ENCODE measurements at places on chromosomes 16 and 17.

DNA sequence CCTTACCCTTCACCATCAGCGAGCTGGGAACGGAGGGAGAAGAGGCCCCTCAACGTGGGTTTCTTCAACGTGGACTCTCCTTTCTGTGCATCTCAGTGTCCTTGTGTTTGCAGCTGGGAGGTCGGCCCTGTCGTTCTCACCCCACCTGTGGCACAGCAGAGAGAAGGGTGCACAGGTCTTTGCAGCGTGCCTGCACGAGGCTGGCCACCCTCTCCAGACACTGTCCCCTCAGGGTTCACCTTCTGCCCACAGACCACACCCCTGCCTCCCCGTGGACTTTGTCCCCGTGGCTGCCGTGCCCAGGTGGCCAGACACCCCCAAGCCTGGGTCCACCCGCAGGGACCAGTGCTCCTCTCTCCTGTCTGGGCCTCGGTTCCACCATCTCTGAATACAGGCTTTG, 7.3 kb upstream of the WDR45B start:
- DNase-seq: no peak

DNA sequence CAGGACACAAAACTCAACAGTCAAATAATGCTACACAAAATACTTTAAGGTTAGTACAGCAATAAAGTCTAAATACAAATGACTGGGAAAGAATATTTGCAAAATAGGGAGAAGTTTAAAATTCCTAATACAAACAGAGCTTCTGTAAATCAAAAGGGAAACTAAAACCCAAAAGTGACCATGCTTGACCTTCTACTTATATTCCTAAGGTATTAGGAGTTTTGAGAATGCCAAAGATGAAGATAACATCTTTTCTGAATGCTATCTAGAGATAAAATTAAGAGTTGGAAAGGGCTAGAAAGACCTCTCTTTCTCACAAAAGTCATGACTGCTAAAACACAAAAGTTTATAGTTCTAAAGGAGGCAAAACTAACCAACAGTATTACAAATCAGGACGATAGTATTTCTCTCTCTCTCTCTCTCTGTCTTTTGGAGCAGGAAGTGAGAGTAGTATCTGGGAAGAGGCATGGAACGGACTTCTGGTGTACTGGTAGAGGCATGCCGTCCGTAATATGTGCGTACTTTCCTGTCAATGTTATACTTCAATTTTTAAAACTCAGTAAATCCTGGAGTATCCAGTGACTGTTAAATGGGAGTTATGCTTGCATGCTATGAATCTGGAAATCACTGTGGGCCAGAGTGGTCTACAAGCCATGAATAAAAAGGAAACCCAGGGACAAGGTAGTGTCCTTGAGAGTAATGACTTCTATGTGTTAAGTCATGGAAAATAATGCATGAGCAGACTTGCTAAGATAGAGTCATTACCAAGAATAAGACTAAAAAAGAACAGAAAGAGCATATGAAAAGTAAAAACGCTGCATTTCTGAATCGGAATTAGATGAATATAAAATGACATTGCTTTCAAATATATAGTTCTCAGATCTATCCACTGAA, 49.7 kb upstream of the ANKFY1 start:
- DNase-seq: no peak

- DNase-seq: no peak
Measured at GRCh38 chr16:72915331-72915730, 132.6 kb downstream of the ZFHX3 start.

DNA sequence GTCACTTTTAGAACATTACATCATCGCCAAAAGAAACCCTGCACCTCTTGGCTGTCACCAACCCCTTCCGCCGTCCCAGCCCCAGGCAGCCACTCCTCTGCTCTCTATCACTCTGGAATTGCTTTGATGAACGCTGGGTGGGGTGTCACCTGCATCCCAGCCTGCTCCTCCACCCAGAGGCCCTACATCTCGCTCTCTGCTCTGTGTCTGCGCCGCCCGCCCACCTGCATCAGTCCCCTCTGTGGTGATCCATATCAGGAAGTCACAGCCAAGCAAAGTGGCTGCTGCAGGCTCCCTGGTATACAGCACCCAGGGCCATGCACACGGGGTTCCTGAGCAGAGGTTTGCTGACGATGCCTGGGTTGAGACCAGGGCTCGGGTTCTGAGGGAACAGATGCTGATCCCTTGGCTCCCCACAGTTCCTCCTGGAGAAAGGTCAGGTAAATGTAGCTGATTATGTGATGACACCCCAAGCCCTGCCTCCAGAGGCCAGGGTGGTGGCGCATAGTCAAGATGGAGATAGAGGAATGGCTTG, 30.8 kb downstream of the MPRIP start:
- DNase-seq: no peak

DNA sequence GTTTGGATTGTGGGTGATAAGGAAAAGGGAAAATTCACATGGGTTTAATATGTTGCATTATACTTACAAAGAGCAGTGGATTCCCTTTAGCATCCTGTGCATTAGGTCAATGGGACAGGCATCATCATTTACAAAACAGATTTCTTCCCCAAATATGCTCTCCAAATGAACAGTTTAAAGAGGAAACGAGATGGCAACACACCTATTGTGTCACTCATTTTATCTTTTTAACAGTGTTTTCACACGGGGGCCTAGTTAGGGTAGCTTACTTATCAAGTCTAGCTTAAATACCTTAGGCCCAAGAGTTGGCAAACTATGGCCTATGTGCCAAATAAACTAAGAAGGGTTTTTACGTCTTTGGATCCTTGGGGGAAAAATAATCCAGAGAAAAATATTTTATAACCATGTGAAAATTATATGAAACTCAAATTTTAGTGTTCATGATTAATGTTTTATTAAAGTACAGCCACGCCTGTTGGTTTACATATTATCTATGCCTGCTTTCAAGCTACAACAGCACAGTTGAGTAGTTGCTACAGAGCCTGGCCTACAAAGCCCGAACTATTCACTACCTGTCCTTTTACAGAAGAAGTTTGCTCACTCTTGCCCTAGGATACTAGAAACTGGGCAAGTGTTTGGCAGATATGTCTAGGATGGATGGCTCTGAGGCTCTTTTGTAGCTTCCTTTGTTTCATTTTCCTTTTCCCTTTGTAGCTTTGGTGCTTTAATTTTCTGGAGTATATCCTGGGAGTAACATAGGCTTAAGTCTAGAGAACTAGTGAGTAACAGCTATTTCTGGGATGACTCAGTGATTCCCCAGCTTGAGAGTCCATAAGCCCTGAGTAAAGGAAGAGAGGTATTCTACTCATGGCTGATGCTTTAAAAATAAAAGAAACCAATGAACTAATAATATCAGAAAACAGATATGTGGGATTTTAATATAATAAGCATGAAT, 12.4 kb downstream of the NUP93 start:
- DNase-seq: no peak

- DNase-seq: no peak
Measured at GRCh38 chr16:86214326-86215232, 295.7 kb upstream of the FOXF1 start.

DNA sequence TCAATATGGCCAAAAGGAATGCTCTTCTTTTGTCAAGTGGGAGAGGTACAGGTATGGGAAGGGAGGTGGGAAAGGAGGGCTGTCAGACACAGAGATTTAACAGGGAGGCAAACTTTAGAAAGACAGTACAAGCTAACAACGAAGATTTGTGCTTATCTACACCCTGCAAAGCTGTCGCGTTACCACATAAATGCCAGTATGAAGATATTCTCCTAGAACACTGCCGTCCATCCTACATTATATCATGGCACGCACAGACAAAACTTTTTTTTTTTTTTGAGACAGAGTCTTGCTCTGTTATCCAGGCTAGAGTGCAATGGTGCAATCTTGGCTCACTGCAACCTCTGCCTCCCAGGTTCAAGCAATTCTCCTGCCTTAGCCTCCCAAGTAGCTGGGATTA, 50.6 kb downstream of the STH start:
- DNase-seq: no peak

- DNase-seq: no peak
Measured at GRCh38 chr16:70659546-70659945, 13.2 kb downstream of the IL34 start.

GRCh38 chr17:5785338-5785737, 201.0 kb upstream of the NLRP1 start:
- no peak for DNase-seq

DNA sequence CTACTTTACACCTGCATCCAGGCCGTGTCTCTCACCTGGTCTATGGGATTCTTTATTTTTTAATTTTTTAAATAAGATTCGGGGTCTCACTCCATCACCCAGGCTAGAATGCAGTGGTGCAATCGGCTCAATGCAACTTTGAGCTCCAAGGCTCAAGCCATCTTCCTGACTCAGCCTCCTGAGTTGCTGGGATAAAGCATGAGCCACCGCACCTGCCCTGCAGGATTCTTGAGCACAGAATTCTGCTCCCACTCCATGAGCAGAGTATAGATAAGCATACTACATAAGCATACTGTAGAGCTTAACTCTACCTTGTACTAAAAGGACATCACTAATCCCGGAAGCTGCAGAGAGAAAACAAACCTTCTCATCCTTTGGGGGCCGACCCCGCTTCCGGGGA, 15.5 kb downstream of the GLYR1 start:
- DNase-seq: no peak

- DNase-seq: no peak
Measured at GRCh38 chr16:57976331-57976796, 5.4 kb upstream of the CNGB1 start.

DNA sequence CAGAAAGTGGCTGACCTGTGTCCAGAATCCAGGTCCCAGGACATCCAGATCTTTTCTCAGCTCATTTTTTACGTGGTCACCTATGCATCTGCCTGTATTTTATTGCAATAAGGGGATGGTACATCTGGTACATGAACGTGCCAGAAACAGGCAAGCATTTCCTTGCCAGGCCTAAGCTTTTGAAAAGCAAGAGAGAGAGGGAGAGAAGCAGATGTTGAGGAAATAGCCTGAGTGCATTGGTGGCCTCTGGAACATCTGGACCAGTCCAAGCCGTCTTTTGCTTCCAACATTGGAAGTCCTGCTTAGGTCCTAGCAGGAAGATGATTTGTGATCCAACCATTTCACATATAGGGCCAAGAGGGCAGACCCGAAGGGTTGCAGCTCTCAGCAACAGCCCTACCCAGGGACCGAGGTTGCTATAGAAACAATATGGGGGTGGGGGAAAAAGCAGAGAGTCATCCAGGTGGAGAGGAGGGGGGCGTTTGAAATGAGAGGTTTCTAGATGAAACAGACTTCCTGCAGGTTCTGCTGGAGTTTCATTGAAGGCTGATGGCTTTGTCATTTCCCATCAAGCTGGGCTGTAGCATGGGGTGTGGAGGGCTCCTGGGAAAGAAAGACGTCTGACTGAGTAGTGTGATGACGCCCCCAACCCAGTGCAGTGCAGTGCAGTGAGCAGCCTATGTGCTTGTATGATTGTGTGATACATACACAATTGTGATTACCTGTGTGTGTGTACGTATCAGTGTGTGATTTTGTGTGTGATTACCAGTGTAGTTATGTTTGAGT, 61.6 kb downstream of the SHISA6 start:
- DNase-seq: no peak

- peak; percentile 3 for DNase-seq
Measured at GRCh38 chr17:56593086-56593645, 333 bp upstream of the NOG start.

- no peak for DNase-seq
Measured at GRCh38 chr17:42333053-42333452, 44.8 kb downstream of the STAT5A start.

DNA sequence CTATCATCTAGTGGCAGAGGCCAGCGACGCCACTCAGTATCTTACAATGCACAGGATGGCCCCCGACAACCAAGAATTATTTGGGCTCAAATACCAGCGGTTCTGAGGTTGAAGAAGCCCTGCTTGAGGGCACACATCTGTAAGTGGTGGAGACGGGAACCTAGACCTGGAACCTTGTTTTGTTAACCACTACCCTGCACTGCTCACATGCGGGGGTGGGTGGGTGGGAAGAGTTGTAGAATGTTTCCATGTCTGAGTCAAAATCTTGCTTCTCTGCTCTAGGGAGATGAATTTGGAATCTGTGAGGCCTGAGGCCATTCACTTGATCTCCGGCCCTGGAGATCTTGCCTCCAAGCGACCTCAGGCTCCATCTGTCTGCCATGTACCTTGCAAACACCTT, 44.1 kb downstream of the ABCC1 start:
- no peak for DNase-seq

DNA sequence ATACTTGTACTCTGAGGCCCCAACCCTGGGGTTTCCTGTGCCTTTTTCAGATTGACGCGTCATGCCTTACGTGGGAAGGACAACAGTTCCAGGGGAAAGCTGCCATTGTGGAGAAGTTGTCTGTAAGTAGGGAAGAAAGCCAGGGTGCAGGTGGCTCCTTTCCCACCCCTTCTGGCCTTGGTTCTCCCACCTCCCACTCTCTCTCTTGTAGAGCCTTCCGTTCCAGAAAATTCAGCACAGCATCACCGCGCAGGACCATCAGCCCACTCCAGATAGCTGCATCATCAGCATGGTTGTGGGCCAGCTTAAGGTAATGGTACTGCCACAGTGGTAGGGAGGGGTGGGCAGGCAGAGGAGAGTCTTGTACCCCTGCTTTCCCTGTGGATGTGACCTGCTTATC, 4.6 kb upstream of the EDC4 start:
- no peak for DNase-seq

DNA sequence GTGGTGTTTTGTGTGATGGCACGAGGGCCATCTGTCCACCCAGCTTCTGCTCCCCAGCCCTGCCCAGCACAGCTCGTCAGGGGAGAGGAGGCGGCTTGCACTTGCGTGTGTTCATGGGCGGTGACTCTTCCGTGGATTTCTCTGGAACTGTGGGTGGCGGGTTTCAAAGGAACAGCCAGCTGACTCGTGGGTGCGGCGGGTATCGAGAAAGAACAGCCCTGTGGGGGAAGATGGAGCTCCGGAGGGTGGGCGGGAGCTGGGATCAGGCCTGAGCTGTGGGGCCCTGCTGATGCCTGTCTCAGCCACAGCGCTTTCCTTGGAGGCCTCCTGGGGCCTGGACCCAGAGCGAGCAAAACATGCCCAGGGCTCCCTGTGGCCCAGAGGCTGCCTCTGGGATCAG, 13.2 kb downstream of the NAGPA start:
- no peak for DNase-seq

GRCh38 chr16:89765292-89765830, 44.0 kb downstream of the ZNF276 start:
- DNase-seq: no peak

GRCh38 chr17:69960755-69961154, 114.3 kb upstream of the KCNJ16 start:
- DNase-seq: no peak

GRCh38 chr17:80481284-80482057, 5.1 kb upstream of the NPTX1 start:
- no peak for DNase-seq

DNA sequence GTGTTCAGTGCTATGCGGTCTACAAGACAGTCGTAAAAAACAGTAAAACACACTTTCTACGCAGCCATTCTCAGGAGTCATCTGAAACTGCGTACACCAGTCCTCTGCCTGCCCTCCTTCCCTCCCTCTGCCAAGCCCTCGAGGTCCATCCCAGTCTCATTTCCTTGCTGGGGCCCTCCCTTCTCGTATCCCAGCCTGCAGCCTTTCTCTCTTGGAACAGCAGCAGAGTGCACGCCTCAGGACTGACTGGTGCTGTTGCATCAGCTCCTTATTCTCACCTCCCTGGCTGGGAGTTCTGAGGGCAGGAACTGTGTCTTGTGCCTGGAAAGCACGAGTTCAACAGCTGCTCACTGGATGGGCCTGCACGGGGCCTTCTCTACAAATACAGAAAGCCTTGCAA, 12.5 kb downstream of the FAHD1 start:
- no peak for DNase-seq

GRCh38 chr16:11901091-11901490, 14.7 kb downstream of the GSPT1 start:
- DNase-seq: no peak

All from stimulated activated CD8-positive, alpha-beta memory T cell treated with anti-CD3 and anti-CD28 coated beads, Interleukin-12 subunit alpha, Interleukin-12 subunit beta, amount 100 ng/mL, for 4 hours (primary cell).